ENCODE measurements at places on chromosomes 4 and X.

- no peak for DNase-seq
These were observed 13.0 kb downstream of the TBC1D19 start for GRCh38 chr4:26596843-26597242.

DNA sequence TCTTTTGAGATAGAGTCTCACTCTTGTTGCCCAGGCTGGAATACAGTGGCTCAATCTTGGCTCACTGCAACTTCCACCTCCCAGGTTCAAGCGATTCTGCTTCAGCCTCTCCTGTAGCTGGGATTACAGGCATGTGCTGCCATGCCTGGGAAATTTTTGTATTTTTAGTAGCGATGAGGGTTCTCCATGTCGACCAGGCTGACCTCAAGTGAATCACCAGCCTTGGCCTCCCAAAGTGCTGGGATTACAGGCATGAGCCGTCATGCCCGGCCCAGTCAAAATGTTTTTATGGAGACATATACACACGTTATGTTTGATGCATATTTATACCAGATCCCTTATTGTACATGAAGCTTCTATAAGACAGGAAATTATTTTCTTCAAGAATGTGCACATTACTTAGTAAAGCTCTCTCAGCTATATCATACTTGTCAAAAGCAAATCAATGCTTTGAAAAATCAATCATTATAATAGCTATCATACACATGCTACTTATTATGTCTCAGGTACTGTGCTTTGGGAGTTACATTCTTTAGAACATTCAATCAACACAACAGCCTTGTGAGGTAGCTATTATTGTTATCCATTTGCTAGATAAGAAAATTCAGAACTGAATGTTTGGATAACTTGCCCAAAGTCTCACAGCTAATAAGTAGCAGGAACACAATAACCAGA is 269.2 kb downstream of the FSTL5 start:
- DNase-seq = no peak

- no peak for DNase-seq
These were observed 725 bp downstream of the SMC1A start for GRCh38 chrX:53421772-53422085.

DNA sequence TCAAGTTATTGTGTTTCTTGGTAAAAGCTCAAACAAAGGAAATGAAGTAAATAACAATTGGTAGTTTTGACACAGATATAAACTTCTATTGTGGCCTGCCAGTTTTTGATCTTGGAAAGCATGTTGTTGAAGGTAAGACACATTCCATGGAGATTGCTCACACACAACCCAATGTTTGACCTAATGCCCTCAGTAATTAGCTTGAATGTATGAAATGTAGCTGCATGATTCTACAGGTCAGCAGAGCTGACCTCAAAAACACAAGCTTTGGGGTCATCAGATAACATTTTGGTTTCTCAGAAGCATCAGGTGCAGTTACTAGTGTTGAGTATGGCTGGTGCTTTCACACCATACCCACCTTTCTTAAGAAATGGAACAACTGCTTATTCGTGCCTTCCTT is 16.5 kb downstream of the GPR173 start:
- no peak for DNase-seq

- DNase-seq = no peak
These were observed 374.1 kb upstream of the CXorf51B start for GRCh38 chrX:146435472-146435871.

- no peak for DNase-seq
These were observed 213.8 kb upstream of the RADX start for GRCh38 chrX:106397788-106398538.

GRCh38 chrX:69216446-69216845 is 51.2 kb upstream of the PJA1 start:
- DNase-seq = no peak

- DNase-seq = no peak
These were observed 1056.0 kb downstream of the STIM2 start for GRCh38 chr4:27916452-27917184.

DNA sequence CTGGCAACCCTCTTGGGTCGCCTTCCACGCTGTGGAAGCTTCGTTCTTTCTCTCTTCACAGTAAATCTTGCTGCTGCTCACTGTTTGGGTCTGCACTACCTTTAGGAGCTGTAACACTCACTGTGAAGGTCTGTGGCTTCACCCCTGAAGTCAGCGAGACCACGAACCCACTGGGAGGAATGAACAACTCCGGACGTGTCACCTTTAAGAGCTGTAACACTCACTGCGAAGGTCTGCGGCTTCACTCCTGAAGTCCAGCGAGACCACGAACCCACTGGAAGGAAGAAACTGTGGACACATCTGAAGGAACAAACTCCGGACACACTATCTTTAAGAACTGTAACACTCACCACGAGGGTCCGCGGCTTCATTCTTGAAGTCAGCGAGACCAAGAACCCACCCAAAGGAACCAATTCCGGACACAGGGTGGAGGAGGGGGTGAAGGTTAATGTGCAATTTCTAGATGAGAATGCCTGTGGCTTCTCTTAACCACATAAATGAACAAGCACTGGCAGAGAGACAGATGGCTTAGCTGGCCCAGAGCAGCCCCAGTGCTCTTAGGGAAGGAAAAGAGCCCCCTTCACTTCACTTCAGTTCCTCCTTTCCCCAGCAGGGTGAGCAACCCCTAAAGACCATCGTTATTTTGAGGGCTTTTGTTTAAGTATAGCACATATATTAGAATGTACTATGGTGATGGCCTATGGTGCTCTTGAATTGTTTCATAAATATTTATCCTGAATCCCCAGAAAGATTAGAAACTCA is 73.0 kb downstream of the LUZP4 start:
- DNase-seq = no peak

GRCh38 chrX:74449322-74449936 is 28.1 kb downstream of the SLC16A2 start:
- no peak for DNase-seq

GRCh38 chr4:159178979-159179969 is 76.4 kb downstream of the RAPGEF2 start:
- no peak for DNase-seq

DNA sequence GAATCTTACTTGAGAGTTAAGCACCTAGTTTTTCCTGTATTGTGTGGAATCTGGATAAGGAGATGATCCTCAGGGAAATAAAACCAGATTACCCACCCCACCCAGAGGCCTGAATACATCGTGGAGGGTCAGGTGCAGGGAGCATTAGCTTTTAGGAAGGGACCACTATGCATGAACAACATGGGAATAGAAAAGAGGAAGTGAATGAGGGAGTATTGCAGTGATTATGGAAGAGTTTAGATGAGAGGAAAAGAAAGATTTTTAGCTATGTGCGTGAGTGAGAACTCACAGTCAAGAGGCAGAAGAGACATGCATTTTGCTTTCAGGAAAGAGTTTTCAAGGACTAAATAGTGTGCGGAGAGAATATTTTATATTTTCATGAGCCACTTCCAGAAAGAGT is 222.3 kb upstream of the S100G start:
- no peak for DNase-seq

DNA sequence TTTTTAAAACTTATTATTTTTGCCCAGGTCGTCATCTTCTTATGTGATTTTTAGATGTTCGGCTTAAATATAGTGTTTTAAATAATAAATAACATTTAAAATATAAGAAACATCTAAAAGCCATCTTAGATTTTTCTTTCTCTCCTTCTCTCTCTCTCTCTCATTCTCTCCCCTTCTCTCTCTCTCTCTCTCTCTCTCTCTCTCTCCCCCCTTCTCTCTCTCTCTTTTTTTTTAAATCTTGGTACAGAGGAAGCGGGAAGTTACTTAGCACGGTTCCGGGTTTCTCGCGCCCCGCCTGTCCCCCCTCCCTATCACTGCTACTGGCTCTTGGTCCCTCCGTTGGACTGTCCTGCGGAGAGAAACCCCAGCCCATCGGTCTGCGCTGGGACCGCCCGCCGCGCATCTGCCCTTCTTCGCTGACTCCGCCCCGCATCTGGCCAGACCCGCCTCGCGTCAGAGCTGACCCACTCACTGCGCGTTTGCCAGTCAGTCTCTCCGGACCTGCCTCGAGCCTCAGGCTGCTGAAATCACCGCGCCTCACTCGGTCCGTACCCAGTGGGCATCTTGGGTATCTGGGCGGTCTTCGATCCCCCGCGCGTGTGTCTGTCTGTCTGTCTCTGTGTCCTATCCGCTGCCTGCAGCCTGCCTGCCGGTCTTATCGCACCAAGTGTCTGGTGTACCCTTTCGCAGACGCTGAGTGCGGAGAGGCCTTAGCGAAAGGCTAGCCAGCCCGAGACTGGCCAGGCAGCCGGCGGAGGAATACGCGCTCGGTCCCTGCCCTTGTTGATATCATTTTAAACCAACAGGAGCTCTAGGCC is at the start of gene PABPC5:
Gene PABPC5, plus strand, starts transcription at position 489 of the 818 bp plus-strand sequence. CDS start 739 bp downstream, outside the sequence.
- no peak for DNase-seq

Data from stimulated activated CD8-positive, alpha-beta memory T cell treated with anti-CD3 and anti-CD28 coated beads, Interleukin-15, amount 100 ng/mL, for 4 hours (primary cell).